ENCODE measurements at places on chromosomes 6 and 20.
A peak's percentile ranks its signal among the peaks of the same experiment; 100 is the strongest.

DNA sequence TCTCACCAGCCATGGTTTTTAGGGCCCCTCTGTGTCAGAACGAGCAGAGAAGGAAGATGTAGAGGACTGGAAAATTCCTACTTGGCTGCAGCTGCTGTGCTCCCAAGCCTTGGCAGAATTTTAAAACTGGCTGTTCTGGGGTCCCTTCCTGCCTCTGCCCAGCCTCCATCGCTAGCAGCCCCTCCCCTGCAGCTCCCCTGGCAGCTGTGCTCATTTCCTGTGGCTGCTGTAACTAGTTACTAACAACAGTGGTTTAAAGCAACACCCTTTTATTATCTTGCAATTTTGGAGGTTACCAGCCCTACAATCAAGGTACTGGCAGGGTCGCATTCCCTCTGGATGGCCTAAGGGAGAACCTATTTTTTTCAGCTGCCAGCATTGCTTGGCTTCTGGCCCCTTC lies 3.7 kb upstream of the CST11 start:
- DNase-seq: no peak

GRCh38 chr20:6700563-6701329 lies 66.7 kb upstream of the BMP2 start:
- DNase-seq: no peak

- no peak for DNase-seq
Measured at GRCh38 chr20:45016089-45016671, 49.9 kb downstream of the STK4 start.

- no peak for DNase-seq
Measured at GRCh38 chr20:36400909-36401735, 95.0 kb downstream of the DLGAP4 start.

DNA sequence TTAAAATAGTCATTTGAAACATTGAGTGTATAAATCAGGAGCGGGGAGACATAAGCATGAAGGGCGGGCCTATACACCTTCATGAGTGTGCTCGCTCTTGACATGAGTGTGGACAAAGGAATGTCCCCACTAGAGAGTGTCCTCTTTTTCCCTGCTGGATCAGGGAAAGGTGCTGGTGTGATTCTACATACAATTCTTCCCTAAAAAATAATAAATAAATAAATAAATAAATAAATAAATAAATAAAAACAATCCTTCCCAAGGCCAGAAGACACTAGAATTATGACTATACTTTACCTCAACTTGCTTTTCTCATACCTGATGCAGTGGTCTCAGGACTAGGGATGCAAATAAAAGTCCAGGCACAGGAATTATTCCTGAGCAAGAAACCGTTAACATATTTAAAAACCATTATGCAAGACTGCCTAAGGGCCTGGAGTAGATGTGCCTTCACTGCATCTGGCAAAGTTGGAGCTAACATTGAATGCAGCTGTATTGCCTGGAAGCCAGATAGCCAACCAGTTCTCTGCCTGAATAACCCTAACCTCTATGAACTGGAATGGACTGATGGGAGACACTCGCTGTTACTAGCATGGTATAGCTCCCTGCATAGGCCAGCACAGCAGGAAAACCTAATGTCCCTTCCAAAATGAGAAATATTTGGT lies 37.5 kb upstream of the MICB start:
- no peak for DNase-seq

- DNase-seq: no peak
Measured at GRCh38 chr20:38032585-38033329, 499 bp downstream of the TTI1 start.

- no peak for DNase-seq
Measured at GRCh38 chr20:17827079-17827478, 127.3 kb downstream of the BANF2 start.

GRCh38 chr6:160327981-160328380 lies 20.2 kb upstream of the SLC22A3 start:
- no peak for DNase-seq

GRCh38 chr6:111776236-111777221 lies 96.7 kb downstream of the FYN start:
- DNase-seq: no peak

- DNase-seq: no peak
Measured at GRCh38 chr6:90758741-90759140, 171.9 kb upstream of the MAP3K7 start.

DNA sequence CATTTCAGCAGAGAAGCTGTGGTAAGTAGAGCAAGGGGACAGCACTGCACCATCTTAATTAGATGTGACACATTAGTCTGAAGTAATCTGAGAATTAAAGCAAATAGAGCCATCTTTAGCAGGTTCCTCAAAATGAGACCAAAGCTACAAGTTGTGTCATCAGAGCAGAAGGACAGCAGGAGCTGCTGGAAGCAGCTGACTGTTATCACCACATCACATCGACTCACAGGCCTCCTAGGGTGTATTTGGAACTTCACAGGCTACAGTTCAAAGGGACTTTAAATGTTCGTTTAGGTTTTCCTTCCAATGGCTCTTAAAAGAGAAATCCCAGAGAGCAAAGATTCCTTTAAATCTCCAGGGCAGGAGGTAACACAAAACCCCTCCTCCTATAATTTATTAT lies 69.5 kb downstream of the LCA5 start:
- DNase-seq: no peak

DNA sequence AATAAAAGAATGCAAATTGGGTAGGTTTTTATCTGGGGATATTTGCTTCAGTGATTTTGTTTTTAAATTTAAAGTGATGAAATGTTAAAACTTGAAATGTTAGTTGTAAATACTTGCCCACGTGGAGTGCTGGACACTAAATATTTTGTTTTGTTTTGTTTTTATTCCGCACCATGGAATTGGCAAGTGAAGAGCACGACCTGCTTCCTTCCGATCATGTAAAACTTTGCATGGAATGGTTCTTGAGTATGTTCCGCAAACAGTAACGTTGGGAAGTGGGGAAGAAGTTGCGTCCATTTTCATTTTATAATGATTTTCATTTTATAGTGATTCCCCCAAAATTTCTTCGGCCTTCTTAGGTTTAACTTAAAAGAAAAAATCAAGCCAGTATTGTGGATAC lies 765 bp downstream of the IRAK1BP1 start:
- no peak for DNase-seq

DNA sequence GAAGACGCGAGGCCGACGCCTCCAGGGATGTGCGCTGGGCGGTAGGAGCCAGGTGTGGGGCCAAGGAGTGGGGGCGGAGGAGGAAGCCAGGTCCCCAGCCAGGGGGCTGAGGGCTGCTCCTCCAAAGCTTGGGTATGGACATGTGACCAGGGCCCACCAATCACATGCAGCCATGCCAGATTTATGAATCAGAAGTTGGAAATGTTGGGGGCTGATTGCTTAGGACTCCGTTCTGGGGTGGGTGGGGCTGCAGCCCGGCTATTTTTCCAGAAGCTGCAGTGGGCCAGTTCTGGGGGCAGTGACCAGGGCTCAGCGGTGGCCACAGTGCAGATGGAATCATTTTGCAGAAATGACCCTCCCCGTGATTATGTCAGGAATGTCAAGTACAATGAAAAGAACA lies 96.0 kb downstream of the CEBPB start:
- peak; percentile 91 for DNase-seq

- no peak for DNase-seq
Measured at GRCh38 chr20:32019563-32020463, 9.6 kb downstream of the CCM2L start.

- DNase-seq: no peak
Measured at GRCh38 chr6:124400261-124400999, 561.8 kb upstream of the RNF217 start.

DNA sequence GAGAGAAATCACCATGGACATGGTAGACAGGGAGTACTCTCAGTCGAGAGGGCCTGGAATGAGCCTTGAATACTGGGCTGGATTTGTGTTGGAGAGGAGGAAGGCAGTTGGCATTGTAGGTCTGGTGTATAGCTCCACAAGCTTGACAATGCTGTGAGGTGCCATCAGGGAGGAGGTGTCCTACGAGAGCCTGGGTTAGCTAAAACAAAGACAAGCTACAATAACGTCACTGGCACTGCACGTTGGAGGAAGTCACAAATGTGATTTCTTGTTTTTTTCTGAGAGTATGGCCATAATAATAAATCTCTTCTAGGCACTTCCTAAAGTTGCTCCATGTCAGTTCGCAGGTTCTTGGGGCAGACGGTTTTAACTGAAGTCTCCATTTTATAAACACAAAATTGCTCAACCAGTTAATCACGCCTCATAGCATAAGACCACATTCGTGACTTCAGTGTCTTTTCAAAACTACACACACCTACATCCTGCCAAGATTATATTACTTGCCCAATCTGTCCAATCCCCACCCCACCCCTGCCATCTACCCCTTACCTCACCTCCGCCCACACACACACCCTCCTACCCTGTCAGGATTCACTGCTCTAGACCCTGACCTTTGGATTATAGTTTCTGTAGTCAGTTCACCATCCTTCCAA lies 4.4 kb upstream of the HLA-DMB start:
- DNase-seq: no peak

GRCh38 chr6:18293076-18293904 lies 29.0 kb upstream of the DEK start:
- peak; percentile 8 for DNase-seq

- DNase-seq: no peak
Measured at GRCh38 chr20:6200092-6200491, 77.3 kb upstream of the FERMT1 start.

GRCh38 chr20:39070484-39071231 lies 108.5 kb downstream of the DHX35 start:
- no peak for DNase-seq

DNA sequence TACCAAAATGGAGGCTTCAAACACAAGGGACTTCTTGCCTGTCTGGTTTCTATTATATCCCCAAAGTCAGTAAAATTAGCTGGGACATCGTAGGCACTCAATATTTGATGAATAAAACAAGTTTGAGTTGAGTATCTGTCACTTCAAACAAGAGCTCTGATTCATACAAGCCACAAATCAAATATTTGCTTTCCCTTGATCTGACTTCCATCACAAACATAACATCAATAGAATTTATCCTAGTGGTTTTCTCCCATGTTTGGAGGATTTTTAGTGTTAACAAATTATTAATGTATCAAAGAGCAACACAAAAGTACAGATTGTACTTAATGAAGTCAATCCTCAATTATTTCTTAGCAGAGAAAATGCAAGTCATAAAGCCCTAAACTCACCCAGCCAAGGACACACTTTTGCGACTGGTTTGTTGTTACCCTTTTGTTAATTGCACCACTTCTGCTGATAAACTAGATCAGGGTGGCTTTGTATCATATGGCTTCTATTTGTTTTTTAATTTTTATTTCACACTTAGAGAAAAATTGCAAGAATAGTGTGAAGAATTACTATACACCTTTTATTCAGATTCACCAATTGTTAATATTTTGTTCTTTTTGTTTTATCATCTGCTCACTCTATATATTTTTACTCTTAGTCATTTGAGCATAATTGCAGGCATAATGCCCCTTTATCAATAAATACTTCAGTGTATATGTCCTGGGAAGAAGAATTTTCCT lies 117.4 kb upstream of the PRDM1 start:
- no peak for DNase-seq

DNA sequence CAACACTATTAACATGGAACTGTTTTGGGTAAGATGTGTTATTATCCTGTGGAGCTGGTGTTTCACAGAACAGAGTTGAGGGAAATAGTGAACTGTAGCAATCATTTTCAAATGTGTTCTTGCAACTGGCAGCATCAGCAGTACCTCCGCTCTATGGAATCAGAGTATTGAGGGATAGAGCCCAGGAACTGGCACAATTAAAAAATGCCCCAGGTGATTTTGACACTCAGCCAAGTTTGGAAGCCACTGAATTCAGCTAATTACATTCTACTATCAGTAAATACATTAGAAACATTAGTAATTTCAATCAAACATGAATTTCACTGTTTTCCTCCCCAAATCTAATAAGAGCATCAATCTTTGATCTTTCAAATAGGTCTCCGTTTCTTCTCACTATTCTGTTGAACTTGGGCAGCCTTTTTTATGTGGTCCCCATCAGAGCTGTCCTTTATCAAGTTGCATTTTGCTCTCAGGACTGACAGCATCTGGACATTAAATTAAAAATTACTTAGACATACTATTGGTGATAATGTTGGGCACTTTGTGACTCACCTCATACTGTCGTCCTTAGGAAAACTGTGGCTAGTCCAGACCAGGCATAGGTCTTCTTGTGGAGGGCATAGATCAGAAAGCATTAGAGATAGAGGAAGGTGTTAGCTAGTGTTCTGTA lies 251.5 kb downstream of the DHX35 start:
- no peak for DNase-seq

GRCh38 chr20:8578161-8578865 lies 446.2 kb downstream of the PLCB1 start:
- no peak for DNase-seq

- no peak for DNase-seq
Measured at GRCh38 chr6:106886922-106887797, 87.4 kb downstream of the CD24 start.

GRCh38 chr6:113221850-113222249 lies 635.3 kb upstream of the MARCKS start:
- DNase-seq: no peak

GRCh38 chr20:33811776-33812151 lies 616 bp downstream of the CHMP4B start:
- no peak for DNase-seq

DNA sequence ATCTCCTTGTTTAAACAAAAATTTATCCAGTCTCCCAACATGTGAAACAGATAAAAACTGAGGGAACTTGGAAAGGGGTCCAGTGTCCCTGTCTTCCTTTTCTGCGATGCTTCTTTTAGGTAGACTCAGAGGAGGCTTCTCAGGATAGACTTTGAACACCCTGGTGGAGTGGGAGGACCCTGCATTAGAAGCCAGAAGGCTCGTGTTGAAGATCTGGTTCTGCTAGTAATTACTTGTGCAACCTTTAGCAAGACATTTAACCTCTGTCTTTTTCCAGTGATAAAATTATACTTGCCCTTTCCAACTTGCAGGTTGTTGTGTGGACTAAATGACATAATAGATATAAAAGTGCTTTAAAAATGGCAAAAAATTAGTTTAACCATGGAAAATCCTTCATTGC lies 67.1 kb upstream of the PREP start:
- no peak for DNase-seq

- DNase-seq: no peak
Measured at GRCh38 chr20:20391766-20392165, 23.9 kb downstream of the INSM1 start.

- no peak for DNase-seq
Measured at GRCh38 chr6:25535632-25536225, 116.3 kb upstream of the SCGN start.

- no peak for DNase-seq
Measured at GRCh38 chr6:26133730-26134129, 46.5 kb downstream of the HFE start.

DNA sequence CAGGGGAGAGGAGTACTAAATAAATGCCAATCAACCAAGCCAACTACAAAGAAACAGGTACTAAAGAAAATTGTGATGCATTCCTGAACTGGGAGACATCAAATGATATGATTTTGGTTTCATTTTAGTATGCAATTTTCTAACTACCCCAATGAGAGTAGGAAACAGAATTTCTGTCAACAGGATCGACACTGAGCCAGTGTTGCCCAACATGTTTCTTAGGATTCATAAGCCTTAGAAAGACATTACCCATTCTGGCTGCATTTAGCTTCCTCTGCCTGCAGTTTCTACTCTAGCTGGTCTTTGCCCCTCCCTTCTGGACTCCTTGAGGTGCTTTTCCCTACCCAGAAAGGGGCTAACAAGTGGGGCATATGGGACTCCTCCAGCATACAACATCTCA lies 49.8 kb downstream of the KCTD20 start:
- no peak for DNase-seq
